Heart right ventricle (tissue), 16 donors: ENCODE measurements at places on chromosomes 13 and 19.

DNA sequence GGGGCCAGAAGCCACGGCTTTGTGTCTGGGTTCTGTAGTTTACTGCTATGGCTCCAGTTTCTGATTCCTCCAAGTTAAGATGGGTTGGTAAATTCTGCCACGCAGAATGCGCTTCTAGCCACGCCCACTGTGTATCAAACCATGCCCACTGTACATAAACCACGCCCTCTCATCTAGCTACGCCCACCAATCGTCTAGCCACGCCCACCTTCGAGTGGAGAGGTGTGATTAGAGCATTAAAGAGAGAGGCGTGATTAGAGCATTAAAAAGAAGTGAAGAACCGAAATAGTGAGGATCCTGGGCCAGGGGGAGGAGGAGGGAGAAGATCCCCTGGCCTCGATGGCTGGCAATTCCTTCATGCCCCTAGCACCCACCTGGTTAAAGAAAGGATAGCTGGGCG lies 43.7 kb upstream of the ADGRE5 start:
- no peak overlapping the region for H3K4me3 ChIP-seq
- DNase-seq: no peak
- H3K36me3 ChIP-seq: no peaks in the 10 kb centered on the region
- H3K27me3 ChIP-seq: no peaks in the 10 kb centered on the region
- peaks cover 7% of the 10 kb centered on the region for H3K4me1 ChIP-seq

DNA sequence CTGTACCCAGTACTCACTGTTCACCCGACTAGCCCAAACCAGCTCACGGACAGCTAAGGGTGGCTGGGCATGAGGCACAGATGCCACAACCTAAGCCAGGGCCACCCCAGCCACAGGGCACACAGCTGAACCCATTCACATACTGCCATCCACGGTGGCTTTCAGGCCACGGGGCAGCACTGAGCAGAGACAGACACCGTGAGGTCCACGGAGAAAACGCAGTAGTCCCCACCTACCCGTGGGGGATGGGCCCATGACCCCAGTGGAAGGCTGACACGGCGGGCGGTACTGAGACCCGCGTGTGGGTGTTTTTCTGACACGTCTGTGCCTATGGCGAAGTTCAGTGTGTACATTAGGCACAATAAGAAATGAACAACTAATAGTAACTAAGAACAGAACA lies 25.5 kb downstream of the IZUMO4 start:
- peaks cover 44% of the 10 kb centered on the region for H3K36me3 ChIP-seq
- DNase-seq: no peak
- no peaks in the 10 kb centered on the region for H3K27me3 ChIP-seq
- H3K4me1 ChIP-seq: peaks cover 5% of the 10 kb centered on the region
- no peak overlapping the region for H3K27ac ChIP-seq

- H3K4me3 ChIP-seq: no peak overlapping the region
- DNase-seq: no peak
- no peaks in the 10 kb centered on the region for H3K36me3 ChIP-seq
- peak overlapping the region; percentile 56 for H3K27ac ChIP-seq
Measured at GRCh38 chr13:51825681-51826254, 19.2 kb downstream of the TMEM272 start.

GRCh38 chr13:84265257-84265764 lies 383.0 kb upstream of the SLITRK1 start:
- no peaks in the 10 kb centered on the region for H3K4me1 ChIP-seq
- DNase-seq: no peak
- H3K27me3 ChIP-seq: no peaks in the 10 kb centered on the region
- no peak overlapping the region for H3K4me3 ChIP-seq
- H3K36me3 ChIP-seq: no peaks in the 10 kb centered on the region

- no peak for DNase-seq
- no peaks in the 10 kb centered on the region for H3K36me3 ChIP-seq
- no peaks in the 10 kb centered on the region for H3K4me1 ChIP-seq
- H3K27me3 ChIP-seq: no peaks in the 10 kb centered on the region
- no peak overlapping the region for H3K4me3 ChIP-seq
Measured at GRCh38 chr13:73106513-73107178, 47.8 kb downstream of the KLF5 start.

- no peak overlapping the region for H3K27ac ChIP-seq
- no peak for DNase-seq
- no peaks in the 10 kb centered on the region for H3K27me3 ChIP-seq
- no peak overlapping the region for H3K4me3 ChIP-seq
Measured at GRCh38 chr13:79141082-79141481, 265.0 kb downstream of the RBM26 start.

DNA sequence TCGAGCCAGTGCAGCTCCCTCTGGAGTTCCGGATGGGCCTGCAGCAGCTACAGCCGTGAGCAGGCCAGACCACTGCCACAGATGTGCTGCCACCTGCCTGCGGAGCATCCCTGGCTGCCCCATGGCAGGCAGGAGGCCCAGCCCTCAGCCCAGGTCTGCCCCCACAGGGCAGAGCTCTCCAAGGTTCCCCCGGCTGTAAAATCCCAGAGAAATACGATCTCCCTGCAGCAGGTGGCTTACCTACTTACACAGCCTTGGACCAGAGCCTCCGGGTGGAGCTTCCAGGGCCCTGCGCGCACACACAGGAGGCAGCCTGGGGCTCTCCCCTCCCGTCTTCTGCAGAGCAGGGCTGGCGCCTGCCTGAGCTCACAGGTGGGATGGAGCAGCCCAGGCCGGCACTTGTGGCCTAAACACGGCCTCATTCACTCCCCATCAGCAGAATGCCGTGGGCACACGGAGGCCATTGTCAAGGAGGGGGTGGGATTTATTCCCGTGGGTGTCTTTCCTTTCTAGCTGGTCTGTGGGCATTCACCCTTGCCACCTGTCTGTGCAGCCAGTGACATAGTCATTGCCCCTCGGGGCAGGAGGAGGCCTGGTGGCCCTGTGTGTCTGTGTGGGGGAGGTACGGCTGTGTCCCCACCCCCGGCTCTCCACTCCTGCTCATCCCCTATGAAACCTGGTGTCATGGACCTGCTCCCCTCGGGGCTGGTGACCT lies 118.0 kb downstream of the KDM4B start:
- no peaks in the 10 kb centered on the region for H3K36me3 ChIP-seq
- H3K27ac ChIP-seq: no peak overlapping the region
- no peak overlapping the region for H3K4me3 ChIP-seq
- no peak for DNase-seq
- peaks cover 25% of the 10 kb centered on the region for H3K4me1 ChIP-seq

- no peak overlapping the region for H3K27ac ChIP-seq
- DNase-seq: no peak
- no peak overlapping the region for H3K4me3 ChIP-seq
- H3K27me3 ChIP-seq: no peaks in the 10 kb centered on the region
Measured at GRCh38 chr13:29761815-29762214, 88.6 kb downstream of the UBL3 start.

GRCh38 chr19:50796128-50796633 lies 6.0 kb downstream of the ACP4 start:
- H3K27ac ChIP-seq: no peak overlapping the region
- peaks cover 33% of the 10 kb centered on the region for H3K36me3 ChIP-seq
- no peak for DNase-seq
- no peak overlapping the region for H3K4me3 ChIP-seq
- H3K27me3 ChIP-seq: no peaks in the 10 kb centered on the region

DNA sequence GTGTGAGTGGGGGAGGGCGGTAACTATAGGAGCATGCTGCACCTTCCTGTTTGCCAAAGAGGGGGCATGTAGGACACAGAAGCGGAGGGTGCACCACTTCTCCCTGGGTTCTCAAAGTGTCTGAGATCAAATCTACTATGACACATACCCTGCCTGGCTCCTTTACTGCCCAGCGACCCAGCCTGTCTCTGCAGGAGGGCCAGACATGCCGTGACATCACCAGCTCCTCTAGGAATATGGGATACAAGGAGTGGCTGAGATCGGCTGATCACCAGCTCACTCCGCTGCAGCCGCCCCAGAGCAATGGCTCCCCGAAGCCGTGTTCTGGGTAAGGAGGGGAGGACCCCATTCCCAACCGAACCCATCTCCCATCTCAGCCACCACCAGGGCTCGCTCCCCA lies 16.4 kb upstream of the IGFL1 start:
- no peak for DNase-seq
- no peak overlapping the region for H3K4me3 ChIP-seq
- peaks cover 14% of the 10 kb centered on the region for H3K4me1 ChIP-seq
- no peaks in the 10 kb centered on the region for H3K36me3 ChIP-seq

DNA sequence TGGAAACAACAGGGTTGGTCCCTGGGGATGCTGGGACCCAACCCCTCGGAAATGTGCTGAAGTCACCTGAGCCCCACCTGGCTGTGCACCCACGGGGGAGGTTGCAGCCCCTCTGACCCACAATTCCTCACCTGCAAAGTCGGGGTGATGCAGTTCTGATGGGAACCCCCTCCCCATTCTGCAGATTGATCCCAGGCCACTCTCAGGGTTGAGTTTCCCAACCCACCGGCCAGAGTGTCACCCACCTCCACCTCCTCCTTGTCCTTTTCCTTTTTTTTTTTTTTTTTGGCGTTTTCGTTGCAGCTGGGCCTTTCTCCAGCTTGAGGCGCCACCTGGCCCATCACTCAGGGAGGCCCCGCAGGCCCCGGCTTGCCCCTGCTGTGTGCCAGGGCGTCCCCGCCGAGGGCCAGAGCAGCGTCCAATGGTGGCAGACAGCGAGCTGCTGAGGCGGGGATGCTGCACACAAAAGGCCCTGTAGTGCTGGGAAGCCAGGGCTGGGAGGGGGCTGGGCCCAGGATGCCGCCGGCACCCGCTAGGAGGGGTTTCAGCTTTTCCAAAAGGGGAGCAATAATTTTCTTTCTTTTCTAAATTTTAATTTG lies 4.6 kb downstream of the PIK3R2 start:
- H3K27ac ChIP-seq: peak overlapping the region; percentile 62
- no peak for DNase-seq
- H3K36me3 ChIP-seq: no peaks in the 10 kb centered on the region
- peaks cover 60% of the 10 kb centered on the region for H3K4me1 ChIP-seq
- no peaks in the 10 kb centered on the region for H3K27me3 ChIP-seq

GRCh38 chr19:52191951-52192350 lies 2.1 kb downstream of the PPP2R1A start:
- peaks cover 73% of the 10 kb centered on the region for H3K4me1 ChIP-seq
- no peaks in the 10 kb centered on the region for H3K36me3 ChIP-seq
- no peak for DNase-seq

GRCh38 chr13:79806821-79807220 lies 325.9 kb downstream of the NDFIP2 start:
- no peaks in the 10 kb centered on the region for H3K36me3 ChIP-seq
- no peaks in the 10 kb centered on the region for H3K27me3 ChIP-seq
- H3K4me1 ChIP-seq: peaks cover 2% of the 10 kb centered on the region
- DNase-seq: no peak

GRCh38 chr19:52603558-52604207 lies 33.6 kb downstream of the ZNF701 start:
- no peaks in the 10 kb centered on the region for H3K27me3 ChIP-seq
- DNase-seq: no peak
- H3K4me3 ChIP-seq: no peak overlapping the region

DNA sequence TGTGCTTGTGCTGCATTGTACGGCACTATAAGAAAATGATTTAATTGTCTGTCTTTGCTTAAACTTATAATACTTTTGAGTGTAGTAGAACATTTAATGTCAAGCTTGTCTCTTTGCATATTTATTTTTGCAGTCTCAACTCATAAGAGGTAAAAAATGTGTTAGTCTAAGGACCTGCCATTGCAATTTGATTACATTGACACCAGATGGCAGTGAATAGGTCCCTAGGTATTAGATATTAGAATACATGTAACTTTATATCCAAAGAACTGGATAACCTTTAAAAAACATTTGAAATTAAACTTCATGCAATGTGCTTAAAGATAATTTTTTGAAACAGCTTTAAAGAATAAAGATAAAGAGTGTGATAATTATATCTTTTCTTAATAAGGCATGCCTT lies 1421.3 kb downstream of the OLFM4 start:
- H3K4me3 ChIP-seq: no peak overlapping the region
- no peak overlapping the region for H3K27ac ChIP-seq
- H3K27me3 ChIP-seq: no peaks in the 10 kb centered on the region
- H3K4me1 ChIP-seq: no peaks in the 10 kb centered on the region
- H3K36me3 ChIP-seq: no peaks in the 10 kb centered on the region

DNA sequence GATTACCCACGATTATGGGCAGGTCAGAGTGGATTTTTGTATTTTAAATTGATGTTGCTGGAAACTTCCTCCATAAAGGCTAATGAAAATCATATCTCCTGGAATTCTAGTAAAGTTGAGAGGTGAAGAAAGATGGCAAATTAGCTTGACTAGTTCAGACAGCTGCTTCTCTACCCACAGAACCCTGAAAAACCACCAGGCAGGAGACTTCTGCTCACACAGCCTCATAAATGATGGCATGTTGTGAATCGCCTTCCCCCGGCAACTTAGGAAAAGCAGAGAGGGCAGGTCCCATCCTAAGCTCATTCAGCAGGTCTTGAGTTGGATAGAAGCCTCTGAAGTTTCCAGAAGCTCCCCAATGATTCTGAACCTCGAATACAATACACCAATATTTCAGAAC lies 87.6 kb upstream of the SLC7A1 start:
- DNase-seq: no peak
- H3K36me3 ChIP-seq: no peaks in the 10 kb centered on the region
- no peak overlapping the region for H3K27ac ChIP-seq
- H3K4me3 ChIP-seq: no peak overlapping the region
- no peaks in the 10 kb centered on the region for H3K4me1 ChIP-seq
